ENCODE measurements at places on chromosomes 7 and 10. TPM values are rescaled to one million over a fixed set of nuclear protein-coding genes. Genes with fewer than 3 reads are reported as not detected.

The ADCYAP1R1 gene
- total RNA-seq = under 0.01 TPM

GRCh38 chr10:132875435-132875834 lies 66.9 kb downstream of the CFAP46 start:
- no peak for DNase-seq

DNA sequence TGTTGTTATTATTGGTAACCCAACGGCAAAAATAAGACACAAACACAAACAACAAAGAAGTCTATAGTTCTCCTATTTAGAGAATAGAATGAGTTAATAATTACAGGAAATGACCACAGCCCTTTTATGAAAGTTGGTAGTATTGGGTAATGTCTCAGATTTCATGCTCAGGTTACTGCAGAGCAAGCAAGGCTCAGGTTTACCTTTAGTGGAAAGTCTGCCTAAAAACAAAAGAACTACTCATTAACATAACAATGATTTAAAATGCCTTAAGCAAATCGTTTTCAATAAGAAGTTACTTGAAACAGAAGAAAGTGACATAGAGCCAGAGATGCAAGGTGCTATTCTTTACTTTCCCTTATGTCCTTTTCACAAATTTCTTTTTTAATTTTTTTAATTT lies 441.2 kb downstream of the PLXDC2 start:
- DNase-seq = no peak

- DNase-seq = no peak
Measured at GRCh38 chr10:44723619-44724325, 187.4 kb upstream of the TMEM72 start.

- peak; percentile 24 for DNase-seq
Measured at GRCh38 chr7:138400400-138400886, 59.6 kb upstream of the TRIM24 start.

DNA sequence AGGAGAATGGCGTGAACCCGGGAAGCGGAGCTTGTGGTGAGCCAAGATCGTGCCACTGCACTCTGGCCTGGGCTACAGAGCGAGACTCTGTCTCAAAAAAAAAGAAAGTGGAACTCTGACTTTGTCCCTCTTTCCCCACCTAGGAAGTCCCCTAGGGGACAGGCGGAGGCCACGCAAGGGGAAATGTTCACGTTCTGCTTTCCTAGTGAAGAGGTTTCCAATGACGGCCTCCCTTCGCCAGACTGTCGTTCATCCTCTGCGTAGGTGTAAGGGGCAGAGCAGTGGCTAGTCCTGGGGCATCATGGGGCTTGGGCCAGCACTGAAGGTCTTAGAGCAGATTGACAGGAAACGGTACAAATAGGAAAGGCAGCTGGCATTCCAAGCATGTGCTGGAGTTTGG lies 30.6 kb downstream of the SUFU start:
- no peak for DNase-seq
